ENCODE measurements at places on chromosomes 1 and 21. TPM values are rescaled to one million over a fixed set of nuclear protein-coding genes. Genes with fewer than 3 reads are reported as not detected.
A peak's percentile ranks its signal among the peaks of the same experiment; 100 is the strongest.

GRCh38 chr1:39509360-39510009 is 18.0 kb downstream of the BMP8A start:
- DNase-seq: peak; percentile 63

DNA sequence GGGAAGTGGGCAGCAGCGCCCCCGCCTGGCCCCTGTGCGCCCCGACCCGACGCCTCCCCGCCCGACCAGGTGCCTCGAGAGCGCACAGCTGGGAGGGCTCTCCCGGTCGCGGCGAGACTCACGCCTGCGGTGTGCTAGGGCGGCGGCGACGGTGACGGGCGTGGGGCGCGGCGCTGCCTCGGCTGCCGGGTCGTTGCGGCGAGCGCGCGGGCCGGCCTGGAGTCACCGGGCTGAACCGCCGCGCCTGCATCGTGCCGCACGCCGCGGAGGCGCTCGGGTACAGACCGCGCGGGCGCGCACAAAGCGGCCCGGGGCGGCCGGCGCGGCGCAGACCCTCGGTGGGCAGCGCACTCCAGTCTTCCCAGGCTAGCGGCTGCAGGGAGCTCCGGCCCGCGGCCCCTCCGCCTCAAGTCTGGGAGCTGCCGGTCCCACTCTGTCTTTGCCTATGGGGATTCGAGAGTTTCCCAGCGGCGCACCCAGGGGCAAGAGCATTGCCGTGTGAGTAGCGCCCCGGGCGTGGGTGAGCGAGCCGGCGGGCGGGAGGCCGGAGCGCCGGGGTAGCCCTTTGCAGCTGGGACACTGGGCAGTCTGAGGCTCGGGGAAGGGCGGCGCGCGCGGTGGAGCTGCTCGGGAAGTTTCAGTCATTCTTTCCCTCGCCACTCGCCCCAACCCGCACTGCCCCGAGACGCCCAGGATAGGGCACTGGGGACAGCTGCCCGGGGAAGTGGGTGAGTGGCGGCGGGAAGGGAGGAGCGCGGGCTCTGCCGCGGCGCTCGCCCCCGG is at the start of gene SLC35F3:
Gene SLC35F3 (plus strand): TSS at position 44 of the 783 bp plus-strand sequence.
- no peak for DNase-seq

GRCh38 chr1:214920337-214920736 is 162.2 kb upstream of the KCNK2 start:
- no peak for DNase-seq

- no peak for DNase-seq
Measured at GRCh38 chr1:171195767-171196166, 10.7 kb downstream of the FMO2 start.

DNA sequence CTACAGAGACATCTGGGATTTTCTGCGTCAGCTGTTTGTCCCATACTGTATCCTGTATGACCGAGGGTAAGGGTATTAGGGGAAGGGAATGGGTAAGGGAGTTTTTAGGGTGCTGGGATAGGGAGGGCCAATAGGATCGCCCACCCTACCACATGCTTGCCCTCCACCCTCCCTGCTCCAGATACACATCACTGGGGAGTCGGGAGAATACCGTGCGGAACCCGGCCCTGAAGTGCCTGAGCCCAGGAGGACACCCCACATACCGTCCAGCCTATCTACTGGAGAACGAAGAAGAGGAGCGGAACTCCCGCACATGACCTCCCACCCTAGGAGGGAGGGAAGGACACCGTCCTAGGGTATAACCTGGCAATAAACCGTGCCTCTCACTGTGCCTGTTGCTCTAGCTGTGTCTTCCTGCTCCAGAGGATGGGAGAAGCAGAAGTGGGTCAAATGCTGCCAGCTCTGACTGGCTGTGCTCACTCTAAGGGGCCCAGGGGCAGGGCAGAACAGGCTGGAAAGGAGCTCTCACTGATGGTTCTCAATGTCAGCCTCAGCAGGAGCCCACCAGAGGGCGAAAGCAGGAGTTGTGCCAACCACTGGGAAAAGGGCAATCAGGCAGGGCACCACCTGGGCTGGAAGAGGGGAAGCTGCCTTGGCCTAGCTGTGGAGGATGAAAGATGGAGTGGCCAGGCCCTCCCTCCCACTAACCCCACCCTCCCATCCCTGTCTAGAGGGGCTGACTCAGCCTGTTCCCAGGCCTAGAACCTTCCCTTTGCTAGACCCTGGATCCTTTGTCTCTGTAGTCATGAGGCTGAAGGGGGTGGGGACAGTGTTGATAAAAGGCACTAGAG is 440 bp upstream of the LENEP start:
- no peak for DNase-seq

GRCh38 chr1:93565496-93566206 is 116.0 kb downstream of the BCAR3 start:
- no peak for DNase-seq

- DNase-seq: peak; percentile 36
Measured at GRCh38 chr1:56573311-56573710, 6.1 kb downstream of the PLPP3 start.

DNA sequence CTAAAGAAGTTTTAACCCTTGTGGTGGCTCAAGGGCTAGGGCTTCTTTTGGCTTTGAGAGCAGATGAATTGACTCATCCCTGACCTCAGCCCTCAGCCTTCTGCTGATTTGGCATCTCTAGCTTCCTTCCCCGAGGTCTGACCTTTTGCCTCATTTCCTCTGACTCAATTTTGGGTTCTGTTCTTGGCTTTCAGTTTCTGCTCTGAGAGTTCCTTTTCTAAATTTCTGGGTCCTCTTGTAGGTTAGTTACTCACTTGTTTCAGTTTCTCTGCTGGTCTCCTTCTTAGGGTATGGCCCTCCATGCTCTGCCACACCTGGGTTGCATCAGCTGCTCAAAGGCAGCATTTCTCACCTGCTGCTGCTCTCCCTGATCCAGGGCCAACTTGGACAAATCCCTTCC is 19.4 kb downstream of the PDE4B start:
- peak; percentile 30 for DNase-seq

- DNase-seq: no peak
Measured at GRCh38 chr1:215517441-215517891, 49.6 kb upstream of the KCTD3 start.

DNA sequence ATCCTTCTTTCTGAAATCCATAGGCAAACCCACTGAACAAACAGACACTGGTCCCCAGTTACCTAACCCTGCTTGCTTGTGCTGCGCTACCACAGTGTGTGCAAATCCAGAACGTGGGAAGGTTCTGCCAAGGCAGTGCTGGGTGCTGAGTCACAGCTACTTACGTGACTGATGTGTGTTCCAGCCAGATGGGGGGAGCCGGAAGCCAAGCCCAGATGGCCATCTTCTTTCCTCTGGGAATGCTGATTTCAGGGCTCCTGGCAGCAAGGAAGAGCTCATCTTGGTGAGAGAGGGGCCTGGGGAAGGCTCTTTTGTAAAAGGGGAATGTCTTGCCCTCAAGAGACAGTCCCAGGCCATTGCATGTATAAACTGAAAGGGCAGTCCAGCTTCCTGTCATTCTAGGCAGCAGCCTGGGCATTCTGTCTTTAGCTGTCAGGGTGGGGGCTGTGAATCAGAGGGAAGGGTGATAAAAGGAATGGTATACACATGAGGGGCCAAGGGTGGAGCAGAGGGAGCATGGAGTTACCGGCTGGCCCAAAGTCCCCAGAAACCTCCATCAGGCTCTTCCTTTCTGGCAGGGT is 54.1 kb downstream of the CD46 start:
- peak; percentile 84 for DNase-seq

DNA sequence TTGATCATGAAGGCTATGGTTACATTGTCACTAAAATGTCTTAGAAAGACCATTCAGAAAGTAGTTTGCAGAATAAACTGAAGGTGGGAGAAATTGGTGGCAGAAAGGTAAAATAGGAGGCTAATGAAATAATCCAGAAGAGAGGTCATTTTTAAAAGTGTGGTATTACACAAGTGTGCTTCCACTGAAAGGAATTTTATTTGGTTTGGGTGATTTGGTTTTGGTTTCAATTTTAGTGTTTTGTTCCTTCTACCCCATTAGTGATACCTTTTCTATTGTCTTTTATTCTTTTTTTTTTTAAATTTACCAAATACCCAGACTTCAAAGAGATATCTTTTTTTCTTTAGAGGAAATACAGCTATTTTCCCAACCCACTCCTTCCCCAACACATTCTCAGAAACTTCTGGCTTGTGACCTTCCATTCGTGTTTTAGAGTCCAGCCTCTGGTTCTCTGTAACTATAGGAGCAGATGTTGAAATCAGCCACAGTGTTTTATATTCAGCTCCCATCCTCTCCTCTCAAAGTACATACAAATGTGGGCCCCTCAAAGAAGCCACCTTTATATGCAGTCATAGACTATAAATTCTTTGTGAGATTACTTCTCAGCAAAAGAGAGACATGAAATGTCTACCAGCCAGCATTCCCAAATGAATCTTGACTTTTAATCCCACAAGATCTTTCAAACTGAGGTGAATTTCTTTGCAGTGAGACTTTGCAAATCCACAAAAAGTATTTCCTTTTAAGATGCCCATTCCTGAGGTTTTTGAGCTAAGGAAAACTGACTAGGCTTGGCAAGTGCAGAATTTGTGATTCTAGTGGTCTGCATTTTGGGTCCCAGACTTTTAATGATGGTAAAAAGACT is 42.0 kb upstream of the PALMD start:
- no peak for DNase-seq

- no peak for DNase-seq
Measured at GRCh38 chr1:35361638-35362037, 93.1 kb downstream of the ZMYM4 start.

- no peak for DNase-seq
Measured at GRCh38 chr21:32604464-32604863, 7.7 kb downstream of the CFAP298 start.

- DNase-seq: peak; percentile 33
Measured at GRCh38 chr1:28135371-28136168, 40.9 kb downstream of the PTAFR start.

DNA sequence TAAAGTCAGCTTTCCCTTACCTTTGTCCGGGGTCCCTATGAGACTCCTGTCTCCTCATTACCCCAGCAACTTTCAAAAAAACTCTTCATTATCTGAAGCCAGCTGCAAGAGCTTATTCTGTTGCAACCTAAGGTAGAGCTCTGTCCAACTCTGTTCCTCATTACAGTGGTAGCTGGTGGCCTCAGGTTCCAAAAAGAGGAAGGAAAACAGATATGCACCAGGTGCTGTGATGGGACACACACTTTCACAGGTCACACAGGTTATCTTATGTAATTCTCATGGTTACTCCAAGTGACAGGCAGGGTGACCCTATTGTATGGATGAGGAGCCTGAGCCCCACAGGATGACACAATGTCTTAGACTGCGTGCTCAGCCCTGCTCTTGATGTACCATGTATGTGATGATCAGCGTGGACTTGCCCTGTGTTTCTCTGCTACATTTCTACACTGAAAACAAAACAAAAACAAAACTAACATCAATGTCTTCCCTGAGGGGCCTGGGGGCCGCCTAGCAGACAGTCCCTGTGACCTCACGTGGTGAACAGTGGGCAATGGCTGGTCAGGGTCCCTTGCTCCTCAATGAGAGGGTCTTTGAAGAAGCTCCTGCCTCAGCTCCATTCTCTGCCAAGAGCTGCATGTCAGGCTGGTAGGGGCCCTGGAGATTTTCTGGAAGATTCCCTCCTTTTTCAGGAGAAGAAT is 9.7 kb upstream of the TENT5C start:
- no peak for DNase-seq

DNA sequence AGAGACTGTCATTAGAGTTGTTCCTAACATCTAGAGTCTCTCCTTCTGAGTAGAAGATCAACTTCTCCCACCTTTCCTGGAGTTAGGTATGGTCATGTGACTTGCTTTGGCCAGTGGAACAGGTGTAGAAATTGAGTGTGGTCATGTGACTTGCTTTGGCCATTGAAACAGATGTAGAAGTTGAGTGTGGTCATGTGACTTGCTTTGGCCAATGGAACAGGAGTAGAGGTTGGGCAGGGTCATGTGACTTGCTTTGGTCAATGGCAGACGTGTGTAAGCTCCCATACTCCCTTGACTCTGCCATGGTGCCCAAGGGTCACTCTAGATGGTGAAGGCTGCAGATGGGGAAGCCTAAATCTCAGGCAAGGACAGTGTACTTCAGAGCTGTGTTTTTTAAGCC is 306.0 kb downstream of the NPHP4 start:
- DNase-seq: no peak

DNA sequence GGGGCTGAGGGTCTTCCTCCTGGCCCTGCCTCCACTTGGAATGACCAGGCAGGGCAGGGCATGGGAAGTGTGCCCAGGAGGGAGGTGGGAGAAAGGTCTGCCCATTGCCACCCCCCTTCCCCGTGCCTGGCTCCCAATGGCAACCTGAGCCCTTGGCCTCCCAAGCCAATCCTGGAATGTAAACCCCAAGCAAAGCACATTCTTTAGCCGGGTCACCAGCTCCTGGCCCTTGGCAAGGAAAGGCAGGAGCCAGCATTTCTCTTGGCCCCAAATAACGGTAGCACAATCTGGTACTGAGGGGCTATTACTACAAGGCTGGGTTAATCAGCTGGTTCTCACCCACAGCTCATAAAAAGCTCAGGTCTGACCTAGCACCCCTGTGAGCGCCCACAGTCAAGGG is 6.9 kb upstream of the NUAK2 start:
- no peak for DNase-seq

GRCh38 chr21:33657124-33657820 is 15.0 kb downstream of the ITSN1 start:
- DNase-seq: no peak

GRCh38 chr21:44290327-44291077 is 4.8 kb downstream of the AIRE start:
- no peak for DNase-seq

DNA sequence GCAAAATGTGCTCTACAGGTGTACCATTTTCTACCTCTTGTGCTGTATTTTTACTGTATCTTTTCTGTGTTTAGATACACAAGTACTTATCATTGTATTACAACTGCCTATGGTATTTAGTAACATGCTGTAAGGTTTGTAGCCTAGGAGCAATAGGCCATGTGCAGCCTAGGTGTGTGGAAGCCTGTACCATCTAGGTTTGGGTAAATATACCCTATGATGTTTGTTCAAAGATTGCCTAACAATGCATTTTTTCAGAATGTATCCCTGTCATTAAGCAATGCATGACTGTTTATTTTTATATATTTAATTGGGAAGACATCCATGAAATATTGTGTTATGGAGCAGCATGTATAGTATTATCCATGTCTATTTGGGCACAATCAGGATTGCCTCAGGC is 11.0 kb downstream of the ETV3L start:
- no peak for DNase-seq

- no peak for DNase-seq
Measured at GRCh38 chr1:84711869-84712268, 21.6 kb upstream of the SSX2IP start.

The ADAM30 gene
- not detected for polyA plus RNA-seq

The RIPK4 gene
- 0.04 TPM for polyA plus RNA-seq

The ANGPTL3 gene
- polyA plus RNA-seq: not detected

The HRNR gene
- not detected for polyA plus RNA-seq

The FMN2 gene
- polyA plus RNA-seq: not detected

The CGN gene
- 0.08 TPM for polyA plus RNA-seq

The ADCY10 gene
- 0.25 TPM for polyA plus RNA-seq

The GFI1 gene
- 0.04 TPM for polyA plus RNA-seq

The HSD11B1 gene
- polyA plus RNA-seq: 1.2 TPM

The SIKE1 gene
- polyA plus RNA-seq: 20.4 TPM

The KCNT2 gene
- polyA plus RNA-seq: 0.15 TPM

The ACTRT2 gene
- polyA plus RNA-seq: not detected

Measured in heart left ventricle (tissue), 16 donors.